Caco-2 (cell line): ENCODE measurements at places on chromosomes 5 and 9. TPM values are rescaled to one million over a fixed set of nuclear protein-coding genes. Genes with fewer than 3 reads are reported as not detected.

DNA sequence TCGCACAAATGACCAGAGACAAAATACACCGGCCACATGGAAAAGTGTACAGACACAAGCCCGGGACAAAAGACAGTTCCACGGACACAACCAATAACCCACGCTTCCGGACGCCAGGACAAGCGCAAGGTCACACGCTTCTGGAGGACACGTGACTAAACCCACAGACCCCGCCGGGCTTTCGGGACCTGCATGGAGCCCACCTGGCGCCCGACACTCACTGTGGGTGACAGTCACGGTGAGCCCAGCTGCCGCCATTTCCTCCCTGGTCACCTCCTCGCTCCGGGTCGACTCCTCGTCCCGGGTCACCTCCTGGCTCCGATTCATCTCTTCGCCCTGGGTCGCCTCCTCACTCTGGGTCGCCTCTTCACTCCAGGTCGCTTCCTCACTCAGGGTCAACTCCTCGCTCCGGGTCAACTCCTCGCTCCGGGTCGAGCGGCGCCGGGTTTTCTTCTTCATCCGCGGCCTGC, 470 bp downstream of the BAG1 start:
- peak; percentile 53 for DNase-seq

GRCh38 chr9:133621725-133622267, 12.6 kb upstream of the FAM163B start:
- no peak for DNase-seq

- DNase-seq, result no peak
Measured at GRCh38 chr5:53971131-53971530, 339.2 kb downstream of the ARL15 start.

GRCh38 chr9:68966496-68966944, 47.4 kb downstream of the PRKACG start:
- no peak for DNase-seq

GRCh38 chr5:16551628-16552027, 65.2 kb downstream of the RETREG1 start:
- no peak for DNase-seq

DNA sequence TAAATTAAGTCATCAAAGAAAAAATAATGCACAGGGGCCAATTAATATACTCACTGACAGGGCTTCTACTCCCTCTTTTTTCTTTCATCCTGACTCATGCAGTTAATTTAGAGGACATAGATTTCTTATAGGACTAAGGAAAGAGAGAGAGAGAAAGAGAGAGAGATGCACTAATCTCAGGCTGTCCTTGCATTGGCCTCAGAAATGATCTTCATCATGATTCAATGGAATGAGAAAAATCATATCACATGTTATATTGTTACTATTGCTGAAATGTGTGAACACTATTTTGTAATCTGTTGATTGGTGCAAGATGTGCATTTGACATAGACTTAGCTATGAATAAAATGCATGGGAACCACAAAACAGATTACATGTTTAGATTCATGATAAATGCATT, 608.3 kb upstream of the NUDT12 start:
- DNase-seq, result no peak

The ALAD gene
- 43.6 and 48.8 TPM in 2 replicates for total RNA-seq

The NDUFB6 gene
- total RNA-seq, result 71.9 and 74.6 TPM in 2 replicates

The BHMT gene
- not detected in 2 replicates for total RNA-seq
